Osteocyte (in vitro differentiated cells): ENCODE measurements at places on chromosomes 7 and 10. TPM values are rescaled to one million over a fixed set of nuclear protein-coding genes. Genes with fewer than 3 reads are reported as not detected.

DNA sequence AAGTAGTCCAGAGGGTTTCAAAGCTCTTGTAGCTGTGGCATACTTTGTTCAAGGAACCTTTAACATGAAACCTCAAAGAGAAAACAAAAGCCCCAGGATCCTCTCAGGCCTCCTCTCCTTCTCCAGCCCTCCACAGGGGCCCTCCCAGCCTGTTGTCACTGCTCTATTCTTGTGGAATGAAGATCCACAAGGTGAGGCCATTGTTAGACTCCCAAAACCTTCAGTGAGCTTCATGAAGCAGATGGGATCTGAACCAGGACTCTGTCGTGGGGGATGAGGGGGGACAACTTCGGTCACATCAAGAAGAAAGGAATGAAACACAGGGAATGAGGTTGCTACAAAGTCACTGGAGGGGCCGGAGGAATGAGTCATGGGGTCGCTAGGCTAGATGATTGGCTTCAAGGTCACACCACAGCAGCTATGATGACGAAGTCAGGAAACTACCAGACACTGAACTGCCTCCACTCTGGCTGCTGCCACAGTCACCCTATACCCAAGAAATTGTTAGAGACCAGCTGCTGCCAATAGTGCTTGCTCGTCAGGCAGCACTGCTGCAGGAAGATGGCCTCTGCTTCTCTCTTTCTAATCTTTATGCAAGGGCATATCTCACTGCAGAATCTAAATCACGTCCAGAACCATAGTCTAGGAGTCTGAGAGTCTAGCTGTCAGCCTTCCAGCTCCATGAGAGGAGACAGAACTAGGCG, 208.8 kb downstream of the HIBADH start:
- DNase-seq: no peak

DNA sequence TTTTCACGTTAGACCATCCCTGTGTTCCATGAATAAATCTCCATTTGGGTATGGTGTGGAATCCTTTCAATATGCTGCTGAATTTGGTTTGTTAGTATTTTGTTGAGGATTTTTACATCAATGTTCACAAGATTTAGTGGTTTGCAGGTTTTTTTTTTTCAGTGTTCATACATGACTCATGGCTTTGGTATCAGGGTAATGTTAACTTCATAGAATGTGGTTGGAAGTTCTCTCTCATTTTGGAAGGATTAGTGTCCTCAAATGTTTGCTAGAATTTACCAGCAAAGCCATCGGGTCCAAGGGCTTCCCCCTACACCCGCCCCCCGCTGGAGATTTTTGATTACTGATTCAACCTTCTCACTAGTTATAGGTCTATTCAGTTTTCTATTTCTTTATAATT, 398.0 kb downstream of the NXPH1 start:
- no peak for DNase-seq

DNA sequence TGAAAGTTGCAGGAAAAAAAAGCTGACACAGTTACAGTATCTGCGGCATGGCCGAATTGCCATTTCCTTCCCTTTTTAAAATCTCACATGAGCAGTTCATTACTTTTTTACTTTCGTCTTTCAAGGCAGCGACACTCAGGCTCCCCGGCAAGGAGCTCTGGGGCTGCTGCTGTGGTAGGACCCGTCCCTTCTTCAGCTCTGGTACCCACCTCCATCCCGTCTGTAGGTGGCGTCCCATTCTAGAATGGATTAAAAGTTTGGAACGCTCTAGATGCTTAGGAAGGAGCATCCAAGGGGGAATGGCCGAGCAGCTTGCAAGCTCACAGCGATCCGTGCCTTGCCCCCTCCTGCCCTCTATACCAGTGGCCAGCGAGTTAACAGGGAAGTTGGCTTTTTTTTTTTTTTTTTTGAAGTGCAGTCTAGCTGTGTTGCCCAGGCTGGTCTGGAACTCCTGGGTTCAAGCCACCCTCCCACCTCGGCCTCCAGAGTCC, 22.8 kb upstream of the TTYH3 start:
- no peak for DNase-seq

GRCh38 chr10:96288151-96288621, 16.0 kb upstream of the DNTT start:
- DNase-seq: no peak

DNA sequence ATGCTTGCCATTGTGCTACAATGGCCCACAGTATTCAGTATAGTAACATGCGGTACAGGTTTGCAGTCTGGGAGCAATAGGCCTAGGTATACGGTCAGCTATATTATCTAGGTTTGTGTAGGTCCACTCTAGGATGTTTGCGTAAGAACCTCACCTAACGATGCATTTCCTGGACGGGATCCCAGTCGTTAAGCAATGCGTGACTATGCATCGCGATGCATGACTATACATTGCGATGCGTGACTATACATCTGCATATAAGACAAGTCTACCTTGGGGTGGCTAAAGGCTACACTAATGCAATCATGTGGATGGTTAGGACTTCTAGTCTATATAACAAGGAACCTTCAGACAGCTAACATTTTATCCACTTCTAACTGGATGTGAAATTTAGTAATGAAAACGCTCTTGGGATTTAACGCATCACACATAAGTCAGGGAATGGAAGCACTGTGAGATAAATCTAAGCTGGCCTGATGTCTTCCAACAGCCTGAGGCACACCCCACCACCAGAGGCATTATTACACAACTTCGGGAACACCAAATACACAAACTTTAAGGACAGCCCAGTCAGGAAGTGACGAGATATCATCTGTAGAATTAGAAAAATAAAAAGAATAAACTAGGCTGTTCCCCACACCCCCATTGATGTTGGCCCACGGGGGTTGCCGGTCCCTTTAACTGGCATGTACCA, 9.2 kb downstream of the GNA12 start:
- DNase-seq: no peak

Gene MKRN1
- total RNA-seq: 97.8 and 111 TPM in 2 replicates

- DNase-seq: no peak
Measured at GRCh38 chr10:103818105-103818504, 37.3 kb downstream of the SH3PXD2A start.

- DNase-seq: no peak
Measured at GRCh38 chr10:127161482-127161881, 34.9 kb downstream of the INSYN2A start.

- DNase-seq: no peak
Measured at GRCh38 chr7:80482950-80483349, 28.9 kb downstream of the GNAT3 start.

Gene PDGFA
- total RNA-seq: 92.0 and 93.6 TPM in 2 replicates

Gene MLXIPL
- 0.43 TPM in 1 of 2 replicates, not detected in the other for total RNA-seq

DNA sequence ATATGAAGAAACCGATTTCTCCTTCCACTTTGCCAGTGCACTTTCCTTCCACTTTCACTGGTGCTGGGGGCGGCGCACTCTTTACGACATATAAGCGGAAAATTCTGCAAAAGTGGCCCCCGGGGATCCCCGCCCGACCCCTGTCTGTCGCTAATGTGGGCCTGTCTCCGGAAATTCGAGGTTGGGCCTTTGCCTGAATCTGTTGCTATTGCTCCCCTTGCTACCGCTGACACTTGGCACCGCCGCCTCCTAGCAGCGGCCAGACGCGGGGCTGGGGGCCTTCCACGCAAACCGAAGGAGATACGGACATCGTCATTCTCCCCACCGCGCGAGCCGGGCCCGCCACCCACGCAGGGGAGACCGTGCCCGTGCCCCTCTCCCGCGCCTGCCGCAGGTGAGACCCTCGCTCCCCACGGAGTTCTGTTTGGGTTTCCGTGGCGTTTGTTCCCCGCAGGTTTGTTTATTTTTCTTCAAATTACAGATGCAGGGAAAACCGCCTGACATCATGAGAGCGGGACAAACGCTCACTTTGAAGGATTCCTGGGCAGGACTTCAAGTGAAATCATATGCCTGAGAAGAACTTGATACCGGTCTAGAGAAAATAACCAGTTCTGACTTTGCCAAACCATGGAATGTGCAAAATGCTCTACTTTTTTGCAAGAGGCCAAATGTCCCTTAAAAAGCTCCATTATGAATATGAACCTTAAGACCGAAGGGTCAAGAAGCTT, 5.0 kb downstream of the TWIST1 start:
- DNase-seq: no peak

DNA sequence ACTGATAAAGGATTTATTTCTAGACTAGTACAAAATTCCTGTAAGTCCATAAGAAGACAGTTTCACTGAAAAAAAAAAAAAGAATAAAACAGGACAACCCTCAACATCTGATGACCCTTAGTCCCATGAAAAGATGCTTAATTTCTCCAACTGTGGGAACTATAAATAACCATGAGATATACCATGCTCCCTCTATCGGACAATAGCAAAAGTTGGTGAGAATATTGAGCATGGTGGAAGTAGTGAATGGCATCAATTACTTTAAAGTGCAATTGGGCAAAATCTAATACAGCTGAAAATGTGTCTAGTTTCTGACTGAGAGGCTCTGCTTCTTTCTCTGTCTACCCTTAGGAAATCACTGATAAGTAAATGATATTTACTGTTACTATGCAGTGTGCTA, 348.8 kb downstream of the SUGCT start:
- DNase-seq: no peak

- no peak for DNase-seq
Measured at GRCh38 chr10:24418532-24418931, 209.6 kb downstream of the KIAA1217 start.

DNA sequence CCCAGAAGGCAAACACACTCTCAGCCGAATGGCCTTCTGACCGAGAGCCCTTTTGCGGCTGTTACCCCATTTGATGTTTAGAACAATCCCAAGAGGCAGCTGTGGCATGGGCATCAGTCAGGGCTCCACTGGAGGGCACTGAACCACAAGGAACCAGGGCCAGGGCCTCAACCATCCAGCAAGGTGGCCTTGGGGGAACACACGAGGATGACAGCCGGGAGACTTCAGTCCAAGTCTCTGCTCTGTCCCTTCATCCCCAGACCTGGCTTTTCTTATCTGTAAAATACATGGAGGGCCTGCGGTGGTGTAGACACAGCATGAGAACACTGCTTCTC, 63.6 kb upstream of the INSIG1 start:
- DNase-seq: no peak

Gene SNCG
- total RNA-seq: 0.73 TPM in 1 of 2 replicates, not detected in the other

Gene ARMC10
- total RNA-seq: 28.5 and 29.3 TPM in 2 replicates

Gene NPY4R2
- total RNA-seq: not detected in 2 replicates

DNA sequence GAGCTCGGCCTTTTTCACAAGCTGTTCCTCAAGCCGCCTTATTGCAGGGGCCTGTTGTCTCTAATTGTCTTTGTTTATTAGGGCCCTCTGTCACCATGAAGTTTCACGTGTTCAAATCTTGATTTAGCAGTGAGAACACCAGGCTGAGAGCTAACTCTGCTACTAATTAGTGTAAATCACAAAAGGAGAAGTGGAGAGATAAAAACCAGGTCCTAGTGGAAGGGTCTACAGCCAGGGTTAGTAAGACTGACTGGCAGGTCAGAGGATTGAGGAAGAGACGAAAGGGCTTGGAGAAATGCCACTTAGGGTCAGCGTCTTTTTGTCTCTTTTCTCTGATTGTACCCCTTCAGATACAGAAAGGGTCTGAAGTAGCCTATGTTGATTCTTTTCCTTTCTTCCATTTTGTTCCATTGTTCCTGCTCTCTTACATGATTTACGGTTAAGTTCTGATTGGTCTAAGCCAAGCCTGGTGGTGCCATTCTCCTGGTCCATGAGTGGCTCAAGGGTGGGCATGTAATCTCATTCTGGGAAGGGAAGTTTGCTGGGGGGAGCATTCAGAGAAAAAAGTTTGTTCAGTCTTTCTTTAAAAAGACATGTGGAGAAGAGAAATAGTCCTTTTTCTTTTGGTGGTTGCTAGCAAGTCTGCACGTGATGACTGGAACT, 21.3 kb downstream of the SSMEM1 start:
- DNase-seq: no peak

Gene KNDC1
- not detected in 2 replicates for total RNA-seq

- DNase-seq: no peak
Measured at GRCh38 chr10:15719899-15720634, at the start of gene ITGA8. Gene ITGA8, minus strand, starts transcription at chr10:15719922. Its CDS starts 151 bp downstream, at chr10:15719771.

Gene CAV1
- 492 and 502 TPM in 2 replicates for total RNA-seq

Gene ANKRD26
- 12.2 and 13.5 TPM in 2 replicates for total RNA-seq

Gene SCIN
- total RNA-seq: 1.6 and 2.5 TPM in 2 replicates

Gene SPDYE3
- total RNA-seq: not detected in 2 replicates
